ENCODE measurements at places on chromosomes 1 and 21.

DNA sequence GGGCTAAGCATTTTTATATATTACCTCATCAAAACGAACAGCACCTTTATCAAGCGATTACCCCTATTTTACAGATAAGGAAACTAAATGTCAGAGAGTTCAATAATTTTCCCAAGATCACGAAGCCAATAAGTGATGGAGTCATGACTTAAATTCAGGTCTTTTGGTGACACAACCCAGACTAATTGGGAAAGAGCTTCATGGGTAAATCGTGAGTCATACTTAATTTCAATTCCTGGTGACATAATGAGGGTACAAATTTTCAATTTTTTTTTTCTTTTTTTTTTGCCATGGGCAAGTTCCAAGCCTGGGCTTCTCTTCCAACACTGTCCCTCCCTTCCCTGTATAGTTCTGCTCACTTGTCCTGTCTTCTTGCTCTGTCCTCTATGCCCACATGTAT, 30.1 kb upstream of the IL10 start:
- no peak for DNase-seq

DNA sequence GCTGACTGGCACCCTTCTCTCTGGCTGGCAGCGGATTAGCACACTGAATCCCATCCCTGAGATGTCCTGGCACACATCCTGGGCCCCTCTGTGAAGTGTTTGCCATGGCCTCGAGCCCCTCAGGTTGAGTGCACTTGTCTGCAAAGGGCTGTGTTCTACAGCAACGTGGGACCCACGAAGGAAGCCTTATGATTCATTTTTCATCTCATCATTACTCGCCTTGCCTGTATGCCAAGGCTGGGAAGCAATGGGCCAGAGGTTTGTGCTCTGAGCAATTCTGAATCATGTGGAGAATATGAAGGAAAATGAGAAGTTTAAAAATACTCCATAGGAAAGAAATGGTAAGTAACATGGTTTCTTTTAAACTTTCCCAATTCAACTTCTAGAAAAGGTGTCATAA, 124.8 kb upstream of the LMO4 start:
- no peak for DNase-seq

DNA sequence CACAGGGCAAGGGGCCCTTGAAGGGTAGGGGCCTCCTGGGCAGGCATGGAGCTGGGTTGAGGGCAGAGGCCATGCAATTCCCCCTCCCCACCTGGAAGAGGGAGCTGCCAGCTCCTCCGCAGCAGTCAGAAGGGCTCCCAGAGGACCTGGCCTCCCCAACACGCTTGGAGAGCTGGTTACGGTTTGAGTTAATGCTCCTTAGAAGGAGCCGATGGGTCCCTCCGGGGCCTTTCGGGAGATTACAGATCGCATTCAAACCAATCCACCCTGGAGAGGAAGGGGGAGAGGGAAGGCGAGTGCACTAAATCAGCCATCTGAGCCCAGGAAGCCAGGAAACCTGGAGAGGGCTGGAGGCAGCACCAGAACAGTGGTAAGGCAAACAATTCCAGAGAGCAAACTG, 106.3 kb upstream of the CSF3R start:
- no peak for DNase-seq

DNA sequence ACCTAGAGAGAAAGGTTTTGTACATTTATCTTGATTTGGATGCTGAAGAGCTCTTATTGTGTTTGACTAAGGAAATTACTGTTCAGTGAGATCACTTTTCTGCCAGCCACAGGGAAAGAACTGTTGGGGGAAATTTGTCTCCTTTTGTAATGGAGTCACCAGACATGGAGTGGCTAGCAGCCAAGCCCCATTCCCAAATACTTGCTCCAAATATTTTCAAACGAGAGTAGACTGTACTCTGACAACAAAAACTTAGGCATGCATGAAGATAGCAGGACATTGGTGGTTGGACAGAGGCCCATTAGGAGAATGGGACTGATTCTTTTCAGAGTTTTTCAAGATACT, 21.1 kb downstream of the IPO9 start:
- DNase-seq: no peak

DNA sequence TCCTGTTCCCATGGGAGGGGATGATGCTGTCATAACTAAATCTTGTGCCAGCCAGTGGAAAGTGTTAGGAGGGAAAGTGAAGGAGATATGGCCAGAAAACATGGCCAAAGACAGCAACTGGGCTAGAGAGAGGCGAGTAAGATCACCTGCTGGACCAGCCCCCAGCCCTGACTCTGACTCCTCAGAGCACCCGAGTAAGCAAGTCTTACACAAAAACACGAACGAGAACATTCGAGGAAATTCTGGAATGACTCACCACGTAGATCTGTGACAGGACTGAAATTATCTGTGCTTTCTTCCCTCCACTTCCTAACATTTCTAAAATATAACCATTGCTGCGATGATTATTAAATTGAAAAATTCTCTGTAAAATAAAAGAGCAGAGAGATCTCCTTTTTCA, 9.2 kb downstream of the ZNF496 start:
- no peak for DNase-seq

DNA sequence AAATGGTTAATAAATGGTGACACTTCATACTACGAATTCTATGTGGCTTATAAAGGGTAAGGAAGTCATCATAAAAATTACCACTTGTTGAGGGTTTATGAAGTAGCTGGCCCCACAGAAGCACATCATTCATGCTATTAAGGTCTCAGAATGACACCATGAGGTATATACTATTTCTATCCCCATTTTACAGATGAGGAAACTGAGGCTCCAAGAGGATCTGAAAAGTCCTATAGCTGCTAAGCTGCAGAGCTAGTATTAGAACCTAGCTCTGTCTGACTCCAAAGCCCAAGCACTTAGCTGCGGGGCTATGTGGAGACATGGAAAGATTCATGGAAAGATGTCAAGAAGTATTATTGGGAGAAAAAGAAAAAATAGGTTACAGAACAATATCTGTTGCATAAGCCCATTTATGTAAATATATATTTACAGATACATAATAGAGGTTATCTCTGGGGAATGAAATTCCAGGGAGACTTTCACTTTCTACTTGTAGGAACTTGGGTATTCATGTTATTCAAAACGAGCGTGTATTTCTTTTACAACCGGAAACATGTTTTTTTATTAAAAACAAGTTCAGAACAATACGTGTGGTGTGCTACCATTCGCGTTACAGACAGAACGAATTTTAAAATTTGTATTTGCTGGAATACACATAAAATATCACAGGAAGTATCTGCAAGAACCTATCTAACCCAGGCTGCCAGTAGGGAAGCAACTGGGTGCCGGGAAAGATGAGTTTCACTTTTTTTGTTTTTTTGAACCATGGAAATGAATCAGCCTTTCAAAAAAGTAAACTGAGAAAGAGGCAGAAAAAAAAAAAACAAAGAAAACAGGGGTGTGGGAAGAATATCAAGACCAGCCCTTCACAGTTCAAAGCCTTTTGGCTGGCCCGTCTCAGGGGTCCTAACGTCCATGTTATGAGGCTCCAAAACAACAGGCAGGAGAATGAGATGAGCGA, 13.4 kb downstream of the SPOCD1 start:
- DNase-seq: no peak

DNA sequence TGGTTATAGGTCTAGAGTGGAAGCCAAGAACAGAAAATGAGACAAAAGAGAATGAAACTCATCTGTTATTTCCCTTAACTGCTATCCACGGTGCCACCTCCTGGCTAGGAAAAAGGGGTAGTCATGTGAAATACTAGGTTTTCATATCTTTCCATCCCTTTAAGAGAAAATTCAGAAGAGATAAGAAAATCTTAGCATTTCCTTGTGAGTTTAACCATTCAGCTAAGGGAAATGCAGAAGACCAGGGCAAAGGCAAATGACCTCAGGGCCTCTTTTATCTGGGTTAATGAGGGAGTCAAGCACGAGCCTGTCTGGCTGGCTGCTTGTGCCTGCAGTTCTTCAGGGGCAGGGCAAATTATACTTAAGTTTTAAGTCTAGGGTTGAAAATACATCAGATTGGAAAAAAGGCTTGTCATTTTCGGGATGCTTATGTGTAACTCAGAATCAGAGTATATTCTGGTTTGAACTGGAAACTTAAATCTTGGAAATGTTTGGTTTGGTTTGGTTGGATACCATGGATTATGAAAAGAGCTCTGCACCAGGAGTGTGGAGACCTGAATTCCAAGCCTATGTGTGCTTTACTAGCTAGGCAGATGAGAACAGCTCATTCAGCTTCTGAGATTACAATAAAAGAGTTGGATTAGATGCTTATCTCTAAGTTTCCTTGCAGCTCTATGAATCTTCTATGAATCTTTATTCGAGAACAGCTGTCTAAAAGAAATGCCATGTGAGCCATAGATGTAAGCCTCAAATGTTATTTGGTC, 19.9 kb downstream of the NIBAN1 start:
- no peak for DNase-seq

- no peak for DNase-seq
These were observed 899.2 kb downstream of the NCAM2 start for GRCh38 chr21:21897275-21897883.

- DNase-seq: no peak
These were observed 69.3 kb downstream of the SLC25A24 start for GRCh38 chr1:108130794-108131193.

GRCh38 chr1:83756984-83757717, 241.8 kb downstream of the TTLL7 start:
- no peak for DNase-seq

DNA sequence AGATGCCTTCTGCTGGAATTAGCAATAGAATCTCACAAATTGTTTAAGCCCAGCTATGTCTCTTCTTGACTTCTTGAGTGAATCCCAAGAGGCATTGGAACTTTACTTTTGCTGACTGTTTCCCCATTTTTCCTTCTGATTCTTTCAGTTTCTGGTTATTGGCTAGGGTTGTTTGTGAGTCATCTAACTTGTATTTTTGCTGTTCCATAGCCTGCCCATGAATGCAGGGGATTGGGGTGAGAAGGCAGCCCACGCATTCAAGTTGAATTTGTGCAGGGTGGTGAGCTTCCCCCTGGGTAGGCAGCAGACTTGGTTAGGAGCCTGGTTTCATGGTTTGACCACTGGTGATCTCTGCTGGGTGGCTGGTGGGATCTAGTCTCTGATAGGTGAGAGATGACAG, 10.4 kb upstream of the KLF17 start:
- DNase-seq: no peak

GRCh38 chr1:64004451-64005025, 198.9 kb upstream of the UBE2U start:
- DNase-seq: no peak

DNA sequence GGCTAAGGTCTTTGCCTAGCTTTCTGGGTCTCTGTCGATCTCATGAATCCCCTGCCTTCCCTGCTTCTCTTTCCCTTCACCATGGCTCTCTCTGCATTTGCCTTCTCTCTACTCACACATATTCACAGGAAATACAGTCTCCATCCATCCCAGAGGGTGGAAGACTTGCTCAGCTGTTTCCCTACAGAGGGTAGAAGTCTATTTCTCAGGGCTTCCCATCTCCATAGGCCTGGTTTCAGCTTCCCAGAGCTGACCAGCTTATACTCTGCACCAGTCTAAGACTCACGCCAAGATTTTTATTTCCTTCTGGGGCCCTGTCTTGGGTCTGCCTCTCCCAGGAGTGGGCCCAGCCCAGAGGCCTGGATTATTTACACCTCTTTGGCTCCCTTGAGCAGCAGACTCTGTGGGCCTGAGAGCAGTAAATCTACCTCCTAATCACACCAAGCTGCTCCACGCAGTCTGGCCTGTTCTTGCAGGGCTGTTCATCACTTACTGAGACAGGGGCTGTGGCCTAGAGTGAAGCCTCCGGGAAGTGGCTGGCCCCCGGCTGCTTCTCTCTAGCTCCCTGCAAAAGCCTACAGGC, 102.5 kb downstream of the PLXNA2 start:
- DNase-seq: no peak

DNA sequence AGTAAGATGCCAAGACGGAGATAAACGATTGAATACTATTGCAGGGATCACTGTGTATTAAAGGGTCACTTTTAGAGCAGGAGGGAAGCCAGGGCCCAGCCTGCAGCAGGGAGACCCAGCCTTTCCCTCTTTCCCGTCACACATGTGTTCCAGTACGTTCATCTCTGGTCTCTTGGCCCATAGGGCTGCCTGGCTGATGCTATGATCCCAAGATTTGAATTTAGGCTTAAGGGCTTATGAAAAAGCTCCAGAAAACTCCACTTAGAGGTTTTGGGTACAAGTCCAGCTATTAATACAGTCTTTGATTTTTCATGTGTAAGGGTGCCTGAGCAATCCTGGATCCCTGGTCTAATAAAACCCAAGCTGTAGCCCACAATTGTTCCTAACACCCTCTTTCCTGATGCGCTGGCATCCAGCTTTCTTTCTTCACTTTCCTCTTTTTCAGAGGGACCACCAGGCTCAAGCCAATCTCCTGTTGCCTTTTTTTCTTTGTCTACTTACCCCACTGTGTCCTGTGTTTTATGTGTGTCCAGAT, 359.6 kb upstream of the USP24 start:
- DNase-seq: no peak

Measured in NCI-H526 (cell line).